ENCODE measurements at places on chromosomes 5 and 9.

DNA sequence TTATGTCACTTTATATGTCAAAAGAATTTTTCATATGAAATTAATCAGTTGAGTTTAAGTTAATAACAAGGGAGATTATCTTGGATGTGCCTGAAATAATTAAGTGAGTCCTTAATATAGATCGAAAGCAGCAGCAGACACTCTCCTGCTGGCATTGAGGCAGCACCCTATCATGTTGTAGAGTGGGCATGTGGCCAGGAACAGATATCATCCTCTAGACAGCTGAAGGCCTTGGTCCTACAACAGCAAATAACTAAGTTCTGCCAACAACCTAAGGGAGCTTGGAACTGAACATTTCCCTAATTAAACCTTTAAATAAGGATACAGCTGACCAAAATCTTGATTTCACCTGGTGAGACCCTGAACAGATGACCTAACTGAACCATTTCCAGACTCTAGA, 25.8 kb upstream of the UGT3A1 start:
- no peak for DNase-seq

GRCh38 chr5:173568703-173569102, 47.7 kb downstream of the BOD1 start:
- no peak for DNase-seq

GRCh38 chr5:66969484-66969883, 227.1 kb downstream of the CD180 start:
- no peak for DNase-seq

DNA sequence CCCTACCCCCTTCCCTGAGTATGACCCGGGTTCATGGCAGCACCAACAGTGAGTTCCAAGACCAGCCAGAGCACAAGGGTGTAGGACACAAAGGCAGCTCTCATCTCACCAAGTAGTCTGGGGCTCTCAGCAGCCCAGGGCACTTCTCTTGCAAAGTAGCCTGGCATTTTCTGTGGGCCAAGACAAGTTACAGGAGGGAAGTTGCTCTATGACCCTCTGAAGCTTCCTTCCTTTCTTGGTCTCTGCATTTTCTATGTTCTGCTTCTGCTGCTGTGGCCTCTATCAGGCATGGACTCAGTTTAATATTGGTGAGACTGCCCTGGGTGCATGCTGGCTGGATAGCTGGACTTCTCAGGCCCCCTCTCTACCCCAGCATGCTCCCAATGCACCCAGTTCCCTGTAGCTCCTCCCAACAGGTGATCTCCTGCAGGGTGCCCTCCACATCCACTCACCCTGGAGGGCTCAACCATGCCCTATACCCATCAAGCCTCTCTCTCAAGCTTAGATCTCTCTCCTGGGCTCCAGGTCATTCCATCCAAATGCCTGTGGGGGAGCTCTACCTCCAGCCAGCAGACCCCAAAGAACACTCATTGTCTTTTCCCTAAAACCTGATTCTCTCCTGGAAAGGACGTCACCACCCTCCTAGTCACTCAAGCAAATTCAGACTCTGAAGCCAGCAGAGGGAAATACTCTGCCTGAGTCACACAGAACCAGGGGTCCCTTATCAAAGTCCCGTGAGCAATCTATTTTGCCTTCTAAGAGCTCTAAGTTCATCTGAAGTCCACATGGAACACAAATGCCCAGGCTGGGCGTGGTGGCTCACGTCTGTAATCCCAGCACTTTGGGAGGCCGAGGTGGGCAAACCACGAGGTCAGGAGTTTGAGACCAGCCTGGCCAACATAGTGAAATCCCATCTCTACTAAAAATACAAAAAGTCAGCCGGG, 13.8 kb downstream of the TBC1D2 start:
- DNase-seq: no peak

DNA sequence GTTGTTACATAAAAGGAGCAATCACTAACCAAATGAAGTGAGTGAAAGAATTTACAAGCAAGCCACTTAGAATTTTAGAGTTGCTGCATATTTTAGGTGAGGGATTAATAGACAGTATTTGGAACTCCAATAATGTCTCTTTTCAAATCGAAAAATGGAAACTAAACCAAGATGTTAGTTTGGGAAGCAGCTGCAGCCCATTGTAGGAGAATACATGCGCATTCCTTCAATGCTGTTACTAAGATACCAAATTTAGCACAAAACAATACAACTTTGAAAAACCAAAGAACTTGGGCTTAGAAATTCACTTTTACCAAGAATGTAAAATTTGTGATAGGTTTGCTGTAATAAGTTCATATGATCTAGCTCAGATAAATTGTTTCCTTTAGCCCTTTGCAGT, 411.8 kb upstream of the CDH6 start:
- no peak for DNase-seq

DNA sequence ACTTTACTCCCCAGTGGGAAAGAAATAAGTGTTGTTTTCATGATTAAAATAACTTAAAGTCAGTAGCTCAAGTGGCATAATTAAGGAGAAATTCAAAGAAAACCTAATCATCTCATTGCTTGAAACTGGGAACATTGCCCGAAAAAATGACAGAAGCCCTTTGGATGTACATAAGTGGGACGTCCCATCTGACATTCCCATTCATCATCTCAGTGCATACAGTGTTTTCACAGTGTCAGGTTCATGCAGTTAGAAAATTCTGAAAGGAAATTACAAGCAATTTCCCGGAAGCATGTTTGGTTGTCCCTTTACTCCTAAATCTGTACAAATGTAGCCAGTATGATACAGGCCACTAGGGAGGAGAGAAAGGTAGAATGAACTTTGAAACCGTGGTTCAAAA, 95.6 kb downstream of the ADAMTS16 start:
- no peak for DNase-seq

Measured in activated naive CD4-positive, alpha-beta T cell treated with anti-CD3 and anti-CD28 coated beads, Interleukin-2, amount 50 U/mL, for 16 hours (primary cell).